Activated CD8-positive, alpha-beta T cell treated with anti-CD3 and anti-CD28 coated beads for 36 hours (primary cell): ENCODE measurements at places on chromosomes 16 and 17. TPM values are rescaled to one million over a fixed set of nuclear protein-coding genes. Genes with fewer than 3 reads are reported as not detected.

The CNTROB gene
- total RNA-seq, result 48.4 TPM

DNA sequence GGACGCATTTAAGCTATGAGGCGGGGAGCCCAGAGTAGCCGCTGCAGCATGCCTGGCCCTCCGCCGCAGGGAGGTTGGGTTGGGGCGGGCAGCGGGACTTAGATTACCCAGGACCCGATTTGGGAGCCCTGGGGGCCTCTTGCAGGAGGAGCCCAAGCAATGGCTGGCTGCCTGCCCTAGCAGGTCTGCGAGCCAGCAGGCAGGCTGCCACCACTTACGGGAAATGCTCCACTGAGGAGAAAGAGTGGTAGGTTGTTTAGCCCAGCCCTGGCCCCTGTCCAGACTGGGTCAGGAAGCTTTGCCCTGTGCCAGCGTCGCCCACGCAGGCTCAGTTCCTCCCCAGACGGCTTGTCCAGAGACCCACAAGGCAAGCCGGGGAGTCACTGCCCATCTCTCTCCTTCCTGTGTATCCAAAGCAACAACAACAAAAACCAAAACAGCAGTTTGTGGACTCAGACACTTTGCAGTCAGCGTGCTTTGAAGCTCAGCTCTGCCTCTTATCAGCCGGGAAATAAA, 10.3 kb upstream of the TVP23A start:
- no peak for DNase-seq

The CA7 gene
- not detected for total RNA-seq

The GSG1L gene
- total RNA-seq, result not detected

- DNase-seq, result peak; percentile 47
These were observed 2.7 kb upstream of the ZC3H7A start for GRCh38 chr16:11799509-11800381.

DNA sequence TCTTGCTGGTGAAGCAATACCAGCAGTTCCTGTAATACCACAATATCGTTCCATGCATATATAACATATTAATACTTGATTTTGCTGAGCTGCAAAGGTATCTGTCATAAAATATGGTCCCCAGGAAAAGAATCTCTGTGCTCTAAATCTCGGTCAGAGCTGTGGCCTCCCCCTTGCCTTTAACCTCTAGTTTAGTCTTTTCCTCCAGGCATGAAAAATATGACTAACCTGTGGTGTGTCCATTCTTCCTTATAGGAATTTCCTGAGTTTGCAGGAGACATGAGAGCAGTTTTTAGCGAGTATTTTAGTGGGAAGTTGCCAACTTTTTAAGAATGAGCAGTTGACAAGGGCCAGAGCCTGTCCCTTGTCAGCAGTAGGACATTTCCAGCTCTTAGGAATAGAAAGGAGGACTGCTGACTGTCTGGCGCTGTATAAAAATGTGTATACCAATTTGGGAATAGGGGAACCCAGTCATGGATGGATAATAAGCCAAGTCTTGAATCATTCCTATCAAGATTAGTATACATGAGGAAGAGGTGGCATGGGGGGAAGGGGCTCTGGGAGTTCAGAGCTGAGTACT, 8.7 kb downstream of the ATXN1L start:
- no peak for DNase-seq

DNA sequence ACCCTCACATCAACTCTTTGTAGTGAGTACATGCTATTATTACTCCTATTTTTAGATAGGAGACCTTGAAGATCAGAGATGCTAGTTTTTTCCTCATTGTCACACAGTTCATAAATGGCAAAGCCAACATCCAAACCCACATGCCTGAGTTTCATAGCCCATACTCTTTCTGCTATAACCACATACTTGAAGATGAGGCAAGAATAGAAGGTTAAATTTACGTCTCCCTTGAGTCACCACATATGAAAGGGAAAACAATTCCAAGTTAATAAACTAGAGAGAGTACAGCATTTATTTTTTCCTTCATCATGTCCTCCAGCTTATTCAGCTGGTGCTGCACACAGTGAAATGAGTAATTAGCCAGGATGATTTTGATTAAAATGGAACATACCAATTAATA, 23.7 kb downstream of the NUDT7 start:
- DNase-seq, result no peak

- DNase-seq, result no peak
These were observed 23.3 kb upstream of the SLC12A3 start for GRCh38 chr16:56841659-56842058.

- DNase-seq, result peak; percentile 36
These were observed 2.5 kb downstream of the ADAD2 start for GRCh38 chr16:84193480-84193879.

GRCh38 chr16:19722981-19723380, 4.9 kb downstream of the IQCK start:
- no peak for DNase-seq

DNA sequence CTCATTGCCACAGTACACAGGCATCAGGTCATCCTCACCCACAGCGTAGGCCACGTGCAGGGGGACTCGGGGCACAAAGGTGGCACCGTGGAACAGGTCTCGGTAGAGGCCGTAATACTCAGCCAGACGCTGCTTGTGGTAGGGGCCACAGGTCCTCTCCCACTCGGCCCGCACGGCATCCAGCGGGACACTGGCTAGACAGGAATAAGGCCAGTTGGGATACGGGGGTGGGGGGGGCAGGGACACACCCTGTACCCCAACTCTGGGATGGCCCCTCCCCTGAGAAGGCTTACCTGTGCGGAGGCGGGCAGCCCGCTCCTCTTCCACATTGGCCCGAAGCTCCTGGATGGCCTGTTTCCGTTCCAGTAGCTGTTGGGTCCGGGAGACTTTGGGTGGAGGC, 3.0 kb downstream of the MRPL38 start:
- DNase-seq, result no peak

GRCh38 chr16:75579281-75579834, 13.2 kb downstream of the GABARAPL2 start:
- DNase-seq, result no peak

The TERF2IP gene
- total RNA-seq, result 66.3 TPM

DNA sequence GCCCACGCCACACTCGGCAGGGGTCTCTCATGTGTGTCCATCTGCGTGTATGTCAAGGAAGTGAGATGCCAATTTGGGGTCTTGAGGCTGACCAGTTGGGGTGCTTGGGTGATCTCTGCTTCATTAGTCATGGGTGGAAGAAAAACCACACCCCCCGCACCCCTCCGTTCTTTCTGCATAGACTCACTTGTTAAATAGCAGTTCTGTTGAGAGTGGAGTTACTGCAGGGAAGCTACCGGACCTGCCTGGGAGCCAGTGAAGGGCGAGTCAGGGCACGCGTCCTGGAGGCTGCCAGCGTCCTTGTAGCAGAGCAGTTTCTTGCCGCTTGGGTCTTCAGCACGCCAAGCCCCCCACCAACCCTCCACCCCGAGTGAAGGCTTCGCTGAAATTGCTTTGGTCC, 8.5 kb downstream of the SNN start:
- DNase-seq, result no peak

- no peak for DNase-seq
These were observed 14.2 kb upstream of the SEC14L1 start for GRCh38 chr17:77126519-77126918.

The HIC1 gene
- total RNA-seq, result 35.1 TPM

GRCh38 chr17:1972487-1973160, 52.5 kb downstream of the RTN4RL1 start:
- DNase-seq, result peak; percentile 39

DNA sequence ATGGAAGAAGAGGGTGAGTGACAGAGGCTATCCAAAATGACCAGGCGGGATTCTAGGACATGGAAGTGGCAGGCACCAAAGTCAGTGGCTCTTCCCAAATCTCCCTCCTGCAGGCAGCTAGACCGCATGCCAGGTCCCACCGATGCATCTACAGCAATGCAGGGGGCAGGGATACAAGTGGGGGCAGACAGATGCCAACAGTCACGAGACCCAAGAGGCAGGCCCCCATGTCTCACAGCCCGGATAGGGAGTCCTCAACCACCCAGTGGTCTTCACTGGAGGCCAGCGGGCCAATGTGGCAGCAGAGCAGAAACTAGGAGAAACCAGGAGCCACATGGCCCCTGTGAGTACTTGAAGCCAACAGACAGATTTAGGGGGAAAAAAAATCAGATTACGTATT, 20.0 kb downstream of the NPLOC4 start:
- DNase-seq, result no peak

DNA sequence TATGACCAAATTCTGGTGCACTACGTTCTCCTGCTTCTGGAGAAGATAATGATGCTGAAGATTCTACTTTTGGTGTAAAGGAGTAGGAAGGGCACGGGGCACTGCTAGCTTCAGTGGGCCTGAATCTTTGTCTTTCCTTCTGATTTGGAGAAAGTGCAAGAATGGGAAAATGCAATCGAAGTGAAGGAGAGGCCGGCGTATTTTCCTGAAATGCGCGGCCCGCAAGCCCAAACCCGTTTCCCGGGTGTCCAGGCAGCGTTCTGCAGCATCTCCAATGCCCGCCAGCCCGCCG, 372 bp upstream of the NDE1 start:
- no peak for DNase-seq

DNA sequence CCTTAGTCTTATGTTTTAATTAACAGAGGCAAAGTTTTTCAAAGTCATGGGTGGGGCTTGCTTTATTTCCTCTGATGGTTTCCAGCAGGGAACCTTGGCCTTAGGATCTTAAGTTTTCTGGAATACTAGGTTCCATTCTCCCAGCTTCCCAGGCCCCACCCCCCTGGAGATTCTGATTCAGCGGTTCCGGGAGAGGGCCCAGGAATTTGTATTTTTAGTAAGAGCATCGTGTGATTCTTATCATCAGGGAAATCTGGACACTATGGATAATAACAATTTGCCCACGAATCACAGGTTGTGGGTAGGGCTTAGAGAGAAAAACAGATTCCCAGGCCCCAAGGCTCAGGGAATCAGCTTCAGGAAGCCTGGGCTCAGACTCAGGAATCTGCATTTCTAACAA, 263.6 kb downstream of the NTN1 start:
- no peak for DNase-seq

- no peak for DNase-seq
These were observed 28.0 kb downstream of the PPL start for GRCh38 chr16:4908854-4909401.

The NPB gene
- total RNA-seq, result 0.18 TPM

DNA sequence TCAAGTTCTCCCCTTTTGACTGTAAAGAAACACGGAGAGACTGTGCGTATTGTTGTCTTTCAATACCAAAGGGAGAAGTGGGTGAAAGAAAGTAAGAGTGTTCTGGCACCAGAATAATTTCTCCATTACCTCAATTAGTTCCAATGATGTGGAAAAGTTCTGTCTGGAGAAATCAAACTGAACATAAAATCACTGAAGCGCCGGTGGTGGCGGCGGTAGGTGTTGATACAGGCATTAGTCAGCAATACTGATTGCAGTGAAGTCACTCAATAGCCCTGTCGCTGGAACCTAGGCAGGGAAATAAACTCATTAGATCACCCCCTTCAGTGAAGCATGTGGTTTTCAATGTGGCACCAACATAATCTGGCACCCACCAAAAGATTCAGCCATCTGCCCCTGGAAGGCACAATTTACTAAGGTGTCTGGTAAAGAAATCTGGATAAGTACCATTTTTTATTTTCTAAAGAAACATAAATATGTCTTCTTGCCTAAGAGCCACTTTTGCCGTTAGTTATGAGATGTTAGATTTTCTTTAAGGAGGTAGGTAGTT, 274.2 kb upstream of the SOX9 start:
- DNase-seq, result no peak

- no peak for DNase-seq
These were observed 9.8 kb downstream of the OTOP3 start for GRCh38 chr17:74945543-74945942.

- no peak for DNase-seq
These were observed 23.7 kb upstream of the CDH1 start for GRCh38 chr16:68713361-68713760.

The NPIPA8 gene
- total RNA-seq, result 0.54 TPM

The EMP2 gene
- total RNA-seq, result not detected

The TMEM100 gene
- total RNA-seq, result not detected

The C17orf107 gene
- 3.0 TPM for total RNA-seq

The C16orf96 gene
- total RNA-seq, result 0.32 TPM

DNA sequence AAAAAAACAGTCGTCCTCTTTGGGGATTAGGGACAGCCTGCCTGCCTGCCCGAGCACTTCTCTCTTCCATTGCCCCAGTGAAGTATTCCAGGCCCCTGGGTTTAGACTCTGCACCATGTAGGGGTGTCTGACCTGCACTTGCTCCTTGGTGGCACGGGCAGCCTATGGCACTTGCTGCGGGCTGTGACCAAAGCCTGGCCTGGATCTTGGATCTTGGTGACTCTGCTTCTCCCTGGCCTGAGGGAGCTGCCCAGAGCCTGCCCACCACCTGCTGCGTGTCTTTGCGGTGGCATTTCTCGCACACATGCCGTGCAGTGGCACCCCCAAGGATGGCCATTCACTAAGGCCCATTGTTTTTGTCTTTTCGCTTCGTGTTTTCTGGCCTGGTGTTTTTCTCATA, 6.1 kb upstream of the STH start:
- DNase-seq, result no peak

- no peak for DNase-seq
These were observed 114.8 kb downstream of the GRIN2A start for GRCh38 chr16:10067406-10067805.

The NR1D1 gene
- total RNA-seq, result 6.5 TPM

DNA sequence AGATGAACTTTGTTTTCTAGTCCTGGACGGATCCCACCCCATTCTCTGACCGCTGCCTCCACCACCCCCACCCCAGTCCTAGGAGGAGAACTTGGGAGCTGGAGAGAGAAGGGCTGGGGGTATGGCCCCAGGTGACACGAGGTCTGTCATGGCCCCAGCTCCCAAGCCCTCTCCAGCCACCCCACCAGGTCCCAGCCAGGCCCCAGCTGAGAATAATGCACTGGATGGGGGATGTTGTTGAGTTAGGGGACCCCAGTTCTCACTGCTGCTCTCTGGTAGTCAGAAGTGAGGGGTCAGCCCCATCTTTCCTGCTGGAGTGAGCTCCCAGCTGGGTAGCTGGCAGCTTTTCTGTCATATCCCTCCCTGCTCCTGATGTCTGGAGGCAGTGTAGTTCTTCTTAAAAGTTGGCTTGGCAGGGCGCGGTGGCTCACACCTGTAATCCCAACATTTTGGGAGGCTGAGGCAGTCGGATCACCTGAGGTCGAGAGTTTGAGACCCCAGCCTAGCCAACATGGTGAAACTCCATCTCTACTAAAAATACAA, 4.6 kb upstream of the COL1A1 start:
- no peak for DNase-seq
